ENCODE measurements at places on chromosomes 2 and 18.

- DNase-seq = no peak
Observed at GRCh38 chr2:19706332-19706731, 195.5 kb downstream of the TTC32 start.

- no peak for DNase-seq
Observed at GRCh38 chr2:207088839-207089238, 76.9 kb downstream of the KLF7 start.

GRCh38 chr2:27925766-27926472, 35.4 kb downstream of the BABAM2 start:
- no peak for DNase-seq

- no peak for DNase-seq
Observed at GRCh38 chr2:135226961-135227360, 174.9 kb downstream of the RAB3GAP1 start.

DNA sequence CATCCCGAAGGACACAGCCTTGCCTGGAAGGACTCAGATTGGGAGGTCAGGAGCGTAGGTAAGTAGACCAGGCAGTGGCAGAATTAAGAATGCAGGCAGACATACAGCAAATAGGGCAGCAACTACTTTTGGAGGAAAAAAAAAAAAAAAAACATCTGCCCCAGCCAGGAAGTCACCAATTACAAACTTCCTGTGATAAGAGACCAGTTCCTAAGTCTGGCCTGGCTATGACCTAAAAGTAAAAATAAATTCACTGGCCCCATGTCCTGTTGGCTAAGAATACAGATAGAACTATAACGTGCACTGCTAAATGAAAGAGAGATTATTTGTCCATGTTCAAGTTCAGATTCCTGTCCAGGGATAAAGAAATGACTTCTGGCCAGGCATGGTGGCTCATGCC, 45.2 kb upstream of the NOSTRIN start:
- no peak for DNase-seq

- DNase-seq = no peak
Observed at GRCh38 chr2:217261452-217261851, 401.6 kb upstream of the TNP1 start.

DNA sequence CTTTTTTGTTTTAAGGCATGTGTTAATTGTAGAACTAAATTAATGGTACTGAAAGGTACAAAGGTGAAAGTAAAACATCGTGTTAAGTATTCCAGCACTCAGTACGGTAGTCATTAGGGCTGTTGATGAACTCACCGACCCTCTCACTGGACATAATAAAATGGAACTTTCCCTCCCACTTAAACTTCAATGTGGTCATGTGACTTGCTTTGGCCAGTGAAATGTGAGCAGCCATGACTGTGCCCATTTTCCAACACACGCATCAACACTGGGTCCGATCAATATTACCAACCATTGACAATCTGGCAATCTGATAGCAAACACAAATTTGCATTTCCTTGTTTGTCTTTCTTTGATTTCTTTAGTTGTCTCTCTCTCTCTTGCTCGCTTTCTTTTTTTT, 125.1 kb downstream of the SPP2 start:
- DNase-seq = no peak

- DNase-seq = no peak
Observed at GRCh38 chr2:239961662-239962613, 63.2 kb downstream of the NDUFA10 start.

- no peak for DNase-seq
Observed at GRCh38 chr2:119019521-119019920, 77.5 kb downstream of the MARCO start.

GRCh38 chr2:166238176-166238575, 110.4 kb upstream of the SCN1A start:
- no peak for DNase-seq

DNA sequence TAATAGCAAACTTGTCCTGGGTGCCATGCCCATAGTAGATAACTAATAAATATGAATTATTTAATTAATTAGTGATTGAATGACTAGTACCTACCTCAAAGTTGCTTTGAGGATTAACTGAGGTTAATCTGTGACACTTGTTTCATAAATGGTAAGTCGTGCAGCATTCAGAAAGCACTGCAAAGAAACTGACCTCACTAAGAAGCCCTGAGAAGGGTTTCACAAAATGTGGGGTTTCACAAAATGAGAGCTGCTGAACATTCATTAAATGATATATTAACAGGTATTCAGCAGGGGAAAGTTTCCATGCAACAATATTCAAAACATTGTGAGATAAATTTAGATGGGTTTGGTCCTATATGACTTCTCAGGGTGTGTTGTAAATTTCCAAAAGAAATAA, 236.2 kb downstream of the OSR1 start:
- no peak for DNase-seq
